ENCODE measurements at places on chromosomes 13 and 19. TPM values are rescaled to one million over a fixed set of nuclear protein-coding genes. Genes with fewer than 3 reads are reported as not detected.
A peak's percentile ranks its signal among the peaks of the same experiment; 100 is the strongest.

GRCh38 chr19:49849433-49850220, 1.3 kb upstream of the PTOV1 start:
- no peak for DNase-seq

GRCh38 chr13:94412870-94413597, 66.4 kb downstream of the DCT start:
- DNase-seq: no peak

- DNase-seq: no peak
Measured at GRCh38 chr13:45051315-45051714, 62.0 kb downstream of the GPALPP1 start.

GRCh38 chr19:40221858-40222619, 3.9 kb upstream of the TTC9B start:
- DNase-seq: peak; percentile 76

DNA sequence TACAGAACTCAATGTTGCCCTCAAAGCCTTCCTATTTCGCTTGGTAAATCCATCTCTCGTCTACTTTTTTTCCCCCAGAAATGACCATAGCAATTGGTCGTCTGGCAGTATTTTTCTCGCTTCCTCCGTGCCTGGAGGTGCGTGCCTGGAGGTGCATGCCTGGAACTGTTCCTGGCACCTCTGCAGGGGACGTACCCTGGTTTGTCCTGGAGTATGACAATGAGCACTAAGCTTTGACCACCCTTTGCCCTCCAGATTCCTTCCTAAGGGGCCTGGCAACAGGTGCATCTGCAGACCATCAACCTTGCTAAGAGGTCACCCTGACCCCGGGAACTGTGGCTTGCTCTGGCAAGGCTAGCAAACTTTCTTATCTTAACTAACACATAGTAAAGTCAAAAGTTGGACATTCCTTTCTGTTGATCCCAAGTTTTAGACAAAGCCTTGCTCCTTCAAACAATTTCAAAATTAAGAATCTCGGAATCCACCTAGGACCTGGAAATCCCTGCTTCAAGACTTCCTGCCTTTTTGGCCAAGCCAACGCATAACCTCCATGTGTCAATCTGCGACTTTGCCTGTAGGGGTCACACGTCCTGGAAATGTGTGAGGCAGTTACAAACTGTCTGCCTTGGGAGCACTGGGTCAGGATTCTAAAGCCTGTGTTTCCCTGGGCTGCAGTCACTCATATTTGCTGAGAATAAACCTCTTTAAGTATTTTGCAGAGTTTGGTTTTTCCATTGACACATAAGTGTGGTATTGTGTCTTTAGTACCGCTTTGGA, 28.8 kb upstream of the TUBGCP3 start:
- no peak for DNase-seq

TMEM238 gene
- 4.5 TPM for total RNA-seq

CEACAM3 gene
- total RNA-seq: not detected

GRCh38 chr19:1035998-1036621, 3.8 kb upstream of the ABCA7 start:
- no peak for DNase-seq

- no peak for DNase-seq
Measured at GRCh38 chr13:95087746-95088305, 213.4 kb downstream of the ABCC4 start.

- DNase-seq: no peak
Measured at GRCh38 chr13:82993417-82993816, 888.9 kb downstream of the SLITRK1 start.

DNA sequence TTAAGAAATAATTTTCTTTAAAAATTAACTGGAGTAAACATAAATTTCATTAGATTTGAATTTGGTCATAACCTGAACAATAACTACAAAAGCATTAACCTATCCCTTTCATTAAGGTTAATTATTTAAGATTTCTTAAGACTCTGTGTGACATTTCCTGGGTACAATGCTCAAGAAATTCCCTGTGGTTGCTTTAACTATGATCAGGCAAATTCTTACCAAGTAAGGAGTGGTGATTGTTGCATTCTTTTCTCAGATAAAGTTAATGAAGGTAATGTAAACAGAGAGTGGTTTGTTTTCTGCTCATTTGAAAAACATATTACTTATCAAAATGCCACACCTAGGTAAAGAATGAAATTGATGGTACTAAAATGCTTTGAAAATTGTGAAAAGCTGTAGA, 114.8 kb upstream of the MIR17HG start:
- DNase-seq: no peak

DACH1 gene
- total RNA-seq: not detected

DNA sequence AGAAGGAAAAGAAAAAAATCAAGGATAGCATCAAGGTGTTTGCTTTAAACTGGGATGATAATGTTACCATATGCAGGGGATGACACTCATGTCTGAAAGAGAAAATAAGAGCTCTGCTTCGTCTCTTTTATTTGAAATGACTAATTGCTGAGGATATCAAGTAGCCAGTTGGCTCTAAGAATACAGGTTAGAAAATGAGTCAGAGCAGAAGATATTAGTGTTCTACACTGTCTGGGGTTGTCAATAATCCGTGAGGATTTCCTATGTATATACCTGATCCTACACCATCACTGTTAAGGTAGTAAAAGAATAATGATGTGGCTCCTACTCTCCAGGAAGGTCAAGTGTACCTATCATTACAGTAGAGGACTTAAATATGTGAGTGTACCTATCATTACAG, 562.5 kb downstream of the GPC6 start:
- no peak for DNase-seq

DNA sequence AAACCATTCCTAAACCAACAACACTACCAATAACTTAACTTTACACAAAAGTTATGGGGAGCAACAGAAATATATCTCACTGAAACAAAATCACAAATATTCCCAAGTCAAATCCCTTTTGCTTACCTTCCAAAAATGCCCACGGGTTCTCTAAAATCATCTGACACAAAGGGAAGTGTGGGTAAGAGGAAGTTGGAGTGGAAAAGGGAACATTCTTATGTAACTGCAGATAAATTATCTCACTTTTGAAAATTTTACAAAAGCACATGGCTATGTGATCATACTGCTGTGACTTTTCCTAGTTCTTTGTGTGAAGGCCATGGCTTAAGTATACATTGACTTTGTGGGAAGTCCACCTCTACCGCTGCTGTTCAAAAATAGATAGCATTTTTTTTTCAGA, 350.5 kb downstream of the GPC6 start:
- DNase-seq: no peak

RXFP2 gene
- total RNA-seq: not detected

BEST2 gene
- not detected for total RNA-seq

DNA sequence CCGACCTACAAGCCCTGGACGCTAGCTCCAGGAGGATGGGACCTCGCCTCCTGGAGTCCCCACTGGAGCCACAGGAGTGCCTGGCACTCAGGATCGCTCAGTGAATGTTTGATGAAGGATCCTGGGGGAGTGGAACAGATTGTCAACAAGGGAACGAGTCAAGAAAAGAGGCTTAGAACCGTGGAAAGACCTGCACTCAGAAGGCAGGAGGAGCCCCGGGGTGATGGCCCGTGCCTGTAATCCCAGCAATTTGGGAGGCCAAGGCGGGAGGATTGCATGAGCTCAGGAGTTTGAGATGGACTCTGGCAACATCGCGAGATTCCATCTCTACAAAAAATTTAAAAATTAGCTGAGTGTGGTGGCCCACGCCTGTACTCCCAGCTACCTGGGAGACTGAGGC, 38.9 kb downstream of the ATP12A start:
- no peak for DNase-seq

BCL2L12 gene
- 93.4 TPM for total RNA-seq

PRKACA gene
- total RNA-seq: 66.3 TPM

LPAR2 gene
- 122 TPM for total RNA-seq

ZNF415 gene
- 2.8 TPM for total RNA-seq

- DNase-seq: no peak
Measured at GRCh38 chr13:34243403-34243802, 425.5 kb downstream of the RFC3 start.

- no peak for DNase-seq
Measured at GRCh38 chr13:45333977-45334922, 6.7 kb downstream of the TPT1 start.

METTL21C gene
- total RNA-seq: not detected

ZNF490 gene
- total RNA-seq: 8.4 TPM

- DNase-seq: no peak
Measured at GRCh38 chr19:30547246-30547645, 175.1 kb downstream of the ZNF536 start.

- no peak for DNase-seq
Measured at GRCh38 chr13:93450191-93450621, 223.6 kb downstream of the GPC6 start.

GRCh38 chr13:41327994-41328790, 17.1 kb downstream of the NAA16 start:
- no peak for DNase-seq

LIM2 gene
- total RNA-seq: 1.2 TPM

DNA sequence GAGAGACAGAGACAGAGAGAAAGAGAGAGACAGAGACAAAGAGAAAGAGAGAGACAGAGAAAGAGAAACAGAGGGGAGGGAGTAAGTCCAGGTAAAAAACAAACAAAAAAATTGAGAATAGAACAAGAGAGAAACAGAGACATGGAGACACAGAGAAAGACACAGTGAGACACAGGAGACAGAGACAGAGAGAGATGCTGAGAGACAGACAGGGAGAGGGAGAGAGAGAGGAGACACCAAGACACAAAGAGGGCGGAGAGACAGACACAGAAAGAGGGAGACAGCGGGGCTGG, 5.8 kb upstream of the PROZ start:
- DNase-seq: no peak

DNA sequence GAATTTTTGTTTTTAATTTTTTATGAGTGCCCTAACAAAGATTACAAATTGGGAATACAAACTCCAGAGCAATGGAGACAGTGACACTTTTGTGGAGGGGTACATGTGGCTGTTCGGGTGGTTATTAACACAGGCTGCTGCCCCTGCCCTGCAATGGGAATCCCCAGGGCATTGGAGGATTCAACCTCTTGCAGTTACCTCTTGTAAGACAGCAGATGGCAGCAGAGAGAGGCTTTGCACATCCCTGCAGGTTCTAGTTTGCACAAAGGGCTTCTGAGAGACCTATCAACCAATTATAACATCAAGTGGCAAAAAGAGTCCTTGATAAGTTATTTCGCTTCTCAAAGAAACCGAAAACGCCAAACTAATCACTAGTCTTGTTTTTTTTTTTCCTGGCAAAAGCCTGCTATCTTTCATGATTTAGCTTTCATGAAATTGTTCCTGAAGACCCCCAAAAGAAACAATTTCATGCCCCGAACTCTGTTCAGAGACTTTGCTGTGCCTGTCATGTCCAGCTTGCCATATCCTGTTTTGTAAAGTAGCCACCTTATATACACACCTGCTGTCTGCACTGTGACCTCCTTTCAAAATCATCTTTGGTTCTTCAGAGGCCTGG, 10.4 kb downstream of the GJB2 start:
- DNase-seq: peak; percentile 49

ZFP28 gene
- 3.8 TPM for total RNA-seq

DNA sequence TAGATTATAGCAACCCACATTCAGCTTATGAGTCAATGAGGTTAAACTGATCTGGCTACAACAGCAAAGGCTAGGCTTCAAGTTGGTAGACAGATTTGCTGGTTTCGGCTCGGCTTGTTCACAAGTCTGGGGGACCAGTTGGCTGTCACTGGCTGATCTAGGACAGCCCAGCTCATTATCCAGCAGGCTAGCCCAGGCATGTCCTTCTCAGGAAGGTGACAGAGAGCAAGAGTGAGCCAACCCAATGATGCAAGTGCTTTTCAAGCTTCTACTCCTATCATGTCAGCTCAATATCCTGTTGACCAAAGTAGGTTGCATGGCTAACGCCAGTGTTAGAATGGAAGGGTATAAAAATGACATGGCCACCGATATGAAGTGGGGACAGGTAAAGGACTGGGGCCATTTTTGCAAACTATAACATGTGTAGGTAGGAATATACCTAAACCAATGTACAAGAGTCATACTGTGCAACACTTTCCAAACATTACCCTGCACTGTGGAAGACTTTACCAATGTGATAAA, 220.9 kb upstream of the SOX21 start:
- DNase-seq: no peak

DNA sequence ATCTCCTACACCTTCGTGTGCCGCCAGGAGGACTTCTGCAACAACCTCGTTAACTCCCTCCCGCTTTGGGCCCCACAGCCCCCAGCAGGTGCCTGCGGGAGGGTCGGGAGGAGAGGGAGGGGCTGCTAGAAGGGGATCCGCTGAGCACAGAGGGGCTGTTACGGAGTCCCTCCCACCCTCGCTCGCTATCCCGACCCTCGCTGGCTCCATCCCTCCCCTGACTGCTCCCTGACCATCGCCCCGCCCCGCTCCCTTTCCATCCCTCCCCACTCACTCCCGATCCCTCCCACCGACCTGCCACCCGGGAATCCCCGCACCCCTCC, 780 bp downstream of the CD177 start:
- no peak for DNase-seq

SYT5 gene
- total RNA-seq: not detected

ZNF296 gene
- 2.3 TPM for total RNA-seq

DNA sequence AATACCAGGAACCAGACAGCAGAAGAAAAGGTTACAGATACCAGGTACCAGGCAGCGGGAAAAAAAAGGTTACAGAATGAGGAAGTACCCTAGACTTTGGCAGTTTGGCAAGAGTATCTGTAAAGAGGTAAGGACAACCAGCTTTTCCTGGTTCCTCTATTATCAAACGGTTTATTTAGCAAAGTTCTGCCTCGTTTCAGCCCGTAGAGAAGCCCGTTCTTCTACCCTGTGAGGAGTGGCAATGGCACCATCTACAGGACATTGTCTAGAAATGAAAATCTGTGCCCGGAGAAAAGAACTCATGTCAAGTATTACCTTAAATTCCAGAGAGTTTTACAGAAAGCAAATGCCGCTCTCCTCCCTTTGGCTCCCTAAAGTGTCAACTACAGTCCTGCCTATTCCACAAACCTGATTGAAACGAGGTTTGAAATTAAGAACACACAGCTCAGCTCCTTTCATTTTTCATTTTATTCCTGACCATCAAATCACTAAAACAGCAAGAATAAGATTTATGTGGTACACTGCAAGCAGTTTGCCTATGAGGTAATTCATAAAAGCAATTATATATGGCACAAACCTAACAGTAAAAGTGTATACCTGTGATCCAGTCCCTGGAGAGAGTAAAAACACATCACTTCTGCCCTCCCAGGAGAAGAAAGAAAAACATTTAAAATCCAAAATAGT, 226.3 kb downstream of the SLC7A1 start:
- DNase-seq: no peak

DNA sequence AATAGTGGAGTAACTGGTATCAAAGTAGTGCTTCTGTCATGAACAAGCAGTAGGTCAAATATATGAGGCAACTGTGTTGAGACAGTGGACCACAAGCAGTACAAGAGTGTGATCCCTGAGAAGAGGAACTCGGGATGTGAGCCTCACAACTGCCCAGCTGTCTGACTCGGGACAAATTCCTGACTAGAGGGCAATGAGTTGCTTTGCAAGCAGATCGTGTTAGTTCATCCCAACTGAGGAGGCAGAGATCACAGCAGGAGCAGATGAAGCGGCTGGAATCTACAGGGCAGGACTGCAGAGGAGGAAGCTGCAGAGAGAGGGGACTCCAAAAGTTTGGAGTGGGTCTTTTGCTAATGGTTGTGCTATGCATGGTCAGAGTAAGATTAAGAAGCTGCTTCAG, 741.1 kb downstream of the DIAPH3 start:
- DNase-seq: no peak

IZUMO4 gene
- total RNA-seq: 105 TPM

EXOC3L2 gene
- not detected for total RNA-seq

TDRD12 gene
- 5.8 TPM for total RNA-seq

NKG7 gene
- total RNA-seq: 63.9 TPM
